ENCODE measurements at places on chromosomes 3 and 15. TPM values are rescaled to one million over a fixed set of nuclear protein-coding genes. Genes with fewer than 3 reads are reported as not detected.

GRCh38 chr3:20040548-20041196, 426 bp downstream of the KAT2B start:
- H3K27me3 ChIP-seq: no peaks in the 10 kb centered on the region
- H3K4me1 ChIP-seq: peaks cover 53% of the 10 kb centered on the region
- H3K4me3 ChIP-seq: peak overlapping the region; percentile 93

DNA sequence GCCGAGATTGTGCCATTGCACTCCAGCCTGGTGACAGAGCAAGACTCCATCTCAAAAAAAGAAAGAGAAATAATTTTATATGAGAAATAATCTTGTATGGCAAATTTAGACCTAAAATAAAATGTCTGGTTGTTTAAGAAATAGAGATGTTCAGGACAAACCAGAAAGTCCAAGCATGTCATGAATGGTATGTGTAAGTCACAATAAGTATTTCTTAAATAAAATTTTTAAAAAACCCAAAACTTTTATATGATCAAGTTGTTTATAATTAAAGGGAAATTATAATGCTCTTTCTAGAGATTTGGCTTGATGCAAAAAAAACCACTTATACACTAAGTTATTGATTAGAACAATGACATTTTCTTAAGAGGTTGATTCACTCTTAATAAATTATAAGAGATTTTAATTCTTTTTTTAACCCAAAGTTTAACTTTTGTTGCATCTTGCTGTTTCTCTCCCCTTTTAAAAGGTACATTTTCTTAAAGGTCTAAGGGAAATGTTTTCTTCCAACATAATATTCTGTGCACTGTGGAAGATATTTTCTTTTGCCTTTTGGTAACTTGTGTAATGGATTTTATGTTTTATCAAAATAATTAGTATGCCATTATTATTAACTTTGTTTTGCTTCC, 105.7 kb downstream of the RTP4 start:
- no peak for DNase-seq
- H3K4me3 ChIP-seq: no peak overlapping the region
- H3K4me1 ChIP-seq: no peaks in the 10 kb centered on the region
- H3K27me3 ChIP-seq: peaks cover 3% of the 10 kb centered on the region
- H3K36me3 ChIP-seq: no peaks in the 10 kb centered on the region
- H3K27ac ChIP-seq: no peak overlapping the region

- H3K36me3 ChIP-seq: no peaks in the 10 kb centered on the region
- H3K4me1 ChIP-seq: no peaks in the 10 kb centered on the region
- no peak overlapping the region for H3K4me3 ChIP-seq
- H3K27ac ChIP-seq: no peak overlapping the region
Measured at GRCh38 chr3:31671976-31672375, 139.3 kb downstream of the STT3B start.

DNA sequence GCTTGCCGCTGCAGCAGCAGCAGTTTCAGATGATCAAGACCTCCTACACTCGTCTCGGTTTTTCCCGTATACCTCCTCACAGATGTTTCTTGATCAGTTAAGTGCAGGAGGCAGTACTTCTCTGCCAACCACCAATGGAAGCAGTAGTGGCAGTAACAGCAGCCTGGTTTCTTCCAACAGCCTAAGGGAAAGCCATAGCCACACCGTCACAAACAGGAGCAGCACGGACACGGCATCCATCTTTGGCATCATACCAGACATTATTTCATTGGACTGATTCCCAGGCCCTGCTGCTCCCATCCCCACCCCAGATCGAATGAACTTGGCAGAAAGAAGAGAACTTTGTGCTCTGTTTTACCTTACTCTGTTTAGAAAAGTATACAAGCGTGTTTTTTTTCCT, 17.6 kb downstream of the CALML4 start:
- DNase-seq: no peak
- no peaks in the 10 kb centered on the region for H3K27me3 ChIP-seq
- H3K36me3 ChIP-seq: peaks cover 49% of the 10 kb centered on the region
- H3K27ac ChIP-seq: peak overlapping the region; percentile 31
- H3K4me3 ChIP-seq: no peak overlapping the region

DNA sequence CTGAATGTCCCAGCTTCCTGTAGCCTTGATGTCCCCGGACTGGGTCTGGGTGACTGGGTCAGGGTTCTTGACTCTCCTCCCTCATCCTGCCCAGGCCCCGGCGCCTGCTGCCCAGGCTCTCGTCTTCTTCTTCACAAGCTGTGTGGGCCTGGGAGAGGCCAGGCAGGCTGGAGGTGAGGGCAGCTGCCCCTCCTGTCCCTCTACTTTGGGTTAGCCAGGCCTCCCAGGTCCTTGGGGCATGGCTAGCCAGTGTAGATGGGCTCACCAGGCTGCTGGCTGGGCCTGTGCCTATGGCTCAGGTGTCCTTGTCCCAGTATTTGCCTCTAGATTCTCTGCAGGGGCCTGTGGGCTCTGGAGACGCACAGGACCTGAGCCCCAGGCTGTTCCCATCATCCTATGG, 31.8 kb downstream of the TKT start:
- no peak overlapping the region for H3K4me3 ChIP-seq
- peaks cover 36% of the 10 kb centered on the region for H3K36me3 ChIP-seq
- no peak for DNase-seq
- peaks cover 4% of the 10 kb centered on the region for H3K4me1 ChIP-seq

DNA sequence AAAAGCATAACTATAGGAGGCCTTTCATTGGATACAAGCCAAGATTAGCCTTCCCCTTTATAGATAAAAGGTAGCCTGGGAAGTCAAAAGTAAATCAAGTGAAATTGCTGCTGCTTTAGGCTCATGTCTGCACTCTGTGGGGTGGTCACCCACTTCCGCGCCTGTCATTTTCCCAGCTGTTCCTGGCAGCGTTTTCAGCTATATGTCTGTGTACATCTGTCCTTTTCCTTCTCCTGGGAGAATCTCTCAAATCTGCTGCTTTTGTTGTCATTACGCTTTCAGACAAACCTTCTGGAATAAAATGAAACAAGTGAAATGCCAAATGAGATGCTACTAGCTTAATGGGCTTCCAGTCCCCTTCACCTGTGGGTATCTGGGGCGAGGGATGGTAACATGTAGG, 211.8 kb downstream of the MCTP2 start:
- no peaks in the 10 kb centered on the region for H3K4me1 ChIP-seq
- H3K36me3 ChIP-seq: peaks cover 3% of the 10 kb centered on the region
- no peaks in the 10 kb centered on the region for H3K27me3 ChIP-seq
- H3K27ac ChIP-seq: no peak overlapping the region
- no peak for DNase-seq

DNA sequence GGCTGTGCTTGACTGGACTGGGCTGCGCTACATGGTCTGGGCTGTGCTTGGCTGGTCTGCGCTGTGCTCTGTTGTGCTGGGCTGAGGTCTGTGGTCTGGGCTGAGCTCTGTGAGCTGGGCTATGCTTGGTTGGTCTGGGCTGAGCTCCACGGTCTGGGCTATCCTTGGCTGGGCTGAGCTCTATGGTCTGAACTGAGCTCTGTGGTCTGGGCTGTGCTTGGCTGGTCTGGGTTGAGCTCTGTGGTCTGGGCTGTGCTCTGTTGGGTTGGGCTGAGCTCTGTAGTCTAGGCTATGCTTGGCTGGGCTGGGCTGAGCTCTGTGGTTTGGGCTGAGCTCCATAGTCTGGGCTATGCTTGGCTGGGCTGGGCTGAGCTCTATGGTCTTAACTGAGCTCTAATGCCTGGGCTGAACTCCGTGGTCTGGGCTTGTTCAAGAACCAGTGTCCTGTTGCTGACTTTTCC, 92.0 kb downstream of the PLXNA1 start:
- H3K36me3 ChIP-seq: no peaks in the 10 kb centered on the region
- no peaks in the 10 kb centered on the region for H3K4me1 ChIP-seq
- H3K4me3 ChIP-seq: no peak overlapping the region
- no peak for DNase-seq
- no peaks in the 10 kb centered on the region for H3K27me3 ChIP-seq
- no peak overlapping the region for H3K27ac ChIP-seq

DNA sequence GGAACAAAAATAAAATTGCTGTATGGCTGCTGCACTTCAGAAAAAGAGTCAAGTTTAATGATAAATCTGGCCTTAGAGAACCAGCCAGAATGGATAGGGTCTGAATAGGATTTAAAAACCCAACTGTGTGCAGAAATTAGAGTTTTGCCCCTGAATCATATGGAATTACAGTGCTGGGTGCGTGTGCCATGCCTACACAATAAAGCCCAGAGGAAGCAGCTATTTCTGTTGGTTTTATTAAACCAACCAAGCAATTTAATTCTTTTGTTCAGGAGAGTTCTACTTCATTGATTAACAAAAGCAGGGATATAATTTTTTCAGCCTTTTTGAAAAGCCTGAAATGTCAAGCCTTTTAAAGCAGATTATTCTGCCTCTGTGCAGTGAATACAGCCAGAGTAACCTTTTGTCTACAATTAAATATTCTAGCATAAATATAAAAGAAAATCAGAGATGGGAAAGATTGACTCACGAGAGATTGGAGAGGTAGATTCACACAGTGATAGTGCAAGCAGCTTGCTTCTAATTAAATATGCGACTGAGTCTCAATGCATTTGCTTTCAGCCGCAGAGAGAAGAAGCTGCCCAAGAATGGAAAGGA, 66.7 kb upstream of the DNAJC19 start:
- no peaks in the 10 kb centered on the region for H3K36me3 ChIP-seq
- H3K4me3 ChIP-seq: no peak overlapping the region
- no peaks in the 10 kb centered on the region for H3K4me1 ChIP-seq
- no peak overlapping the region for H3K27ac ChIP-seq
- no peak for DNase-seq

DNA sequence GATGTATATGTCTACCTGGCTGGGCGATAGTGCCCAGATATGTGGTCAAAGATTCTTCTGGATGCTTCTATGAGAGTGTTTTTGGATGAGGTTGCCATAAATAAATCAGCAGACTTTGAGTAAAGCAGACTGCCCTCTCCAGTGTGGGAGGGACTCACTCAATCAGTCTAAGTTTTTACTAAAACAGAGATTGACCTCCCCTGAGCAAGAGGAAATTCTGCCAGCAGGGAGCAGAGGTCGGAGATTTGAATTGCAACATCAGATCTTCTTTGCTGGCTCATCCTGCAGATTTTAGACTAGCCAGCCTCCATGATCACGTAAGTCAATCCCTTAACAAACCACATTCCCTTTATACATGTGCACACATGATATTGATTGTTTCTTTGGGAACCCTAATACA, 300.9 kb downstream of the MCTP2 start:
- no peak overlapping the region for H3K4me3 ChIP-seq
- no peaks in the 10 kb centered on the region for H3K4me1 ChIP-seq
- H3K27me3 ChIP-seq: peaks cover 13% of the 10 kb centered on the region
- H3K36me3 ChIP-seq: no peaks in the 10 kb centered on the region

DOCK3 gene
- total RNA-seq: 4.2 TPM

GABRG3 gene
- not detected for total RNA-seq

GP5 gene
- 0.83 TPM for total RNA-seq

IFT122 gene
- total RNA-seq: 20.4 TPM
